ENCODE measurements at places on chromosomes 6 and 20. TPM values are rescaled to one million over a fixed set of nuclear protein-coding genes. Genes with fewer than 3 reads are reported as not detected.

DNA sequence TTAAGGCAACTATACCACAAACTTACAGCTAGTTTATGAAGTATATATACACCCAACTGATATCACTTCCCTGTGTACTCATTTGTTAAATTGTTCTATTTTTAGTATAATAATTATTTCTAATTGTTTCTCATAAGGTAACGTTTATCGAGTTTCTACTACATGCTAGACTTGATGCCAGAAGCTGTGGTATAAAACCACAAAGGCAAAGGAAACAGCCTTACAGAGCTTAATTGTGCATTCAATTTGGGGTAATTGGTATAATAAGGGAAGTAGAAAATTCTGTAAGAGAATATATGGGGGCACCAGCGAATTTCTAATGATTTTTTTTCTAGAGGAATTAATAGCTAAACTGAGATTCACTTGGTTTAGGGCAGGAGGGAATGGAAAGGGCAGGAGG lies 183.9 kb downstream of the GRM1 start:
- no peak for DNase-seq

The EDN3 gene
- total RNA-seq, result 41.8 TPM

GRCh38 chr6:105382958-105383357 lies 19.9 kb downstream of the PREP start:
- no peak for DNase-seq

- no peak for DNase-seq
These were observed 443.4 kb upstream of the CDH4 start for GRCh38 chr20:60808701-60809100.

- DNase-seq, result no peak
These were observed 157.9 kb upstream of the STXBP5 start for GRCh38 chr6:147046141-147046877.

GRCh38 chr6:124882579-124883393 lies 79.5 kb upstream of the RNF217 start:
- DNase-seq, result no peak

- DNase-seq, result peak; percentile 74
These were observed 16.8 kb upstream of the CDH22 start for GRCh38 chr20:46324960-46325703.

GRCh38 chr6:123489589-123489988 lies 147.2 kb downstream of the TRDN start:
- DNase-seq, result no peak

GRCh38 chr6:19602434-19603013 lies 234.6 kb upstream of the ID4 start:
- no peak for DNase-seq

The LPIN3 gene
- 32.6 TPM for total RNA-seq

The REM1 gene
- not detected for total RNA-seq

DNA sequence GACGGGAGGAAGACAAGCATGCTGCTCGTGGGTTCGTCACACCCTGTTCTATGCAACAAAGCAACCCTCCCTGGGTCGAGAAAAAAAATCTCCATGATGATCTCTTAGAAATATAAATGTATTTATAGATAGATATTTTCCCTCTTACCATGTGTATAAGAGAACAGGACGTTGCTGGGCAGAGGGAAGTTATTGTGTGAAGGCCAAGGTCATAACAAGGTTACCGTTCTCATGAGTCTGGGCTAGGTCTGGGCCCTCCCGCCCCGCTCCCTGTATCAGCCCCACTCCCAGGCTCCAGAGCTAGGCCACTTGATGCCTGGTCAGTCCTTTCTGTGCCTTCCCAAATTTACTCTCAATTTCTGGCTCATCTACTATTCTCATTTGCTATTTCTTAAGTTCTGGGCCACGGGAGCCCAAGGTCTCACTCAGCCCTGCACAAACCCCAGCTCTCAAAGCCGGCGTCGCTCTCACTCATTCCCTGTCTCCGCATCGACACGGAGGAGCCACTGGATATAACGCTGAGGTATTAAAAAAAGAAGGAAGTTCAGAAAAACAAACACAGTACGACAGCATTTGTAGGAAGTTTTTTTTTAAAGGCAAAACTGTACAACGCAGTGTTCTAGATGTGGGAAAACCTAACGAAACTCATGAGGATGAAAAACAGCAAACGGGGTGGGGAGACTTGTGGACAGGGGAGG lies 96.8 kb downstream of the PSMG4 start:
- no peak for DNase-seq

- no peak for DNase-seq
These were observed 38.9 kb upstream of the CLIC5 start for GRCh38 chr6:46054516-46054915.

DNA sequence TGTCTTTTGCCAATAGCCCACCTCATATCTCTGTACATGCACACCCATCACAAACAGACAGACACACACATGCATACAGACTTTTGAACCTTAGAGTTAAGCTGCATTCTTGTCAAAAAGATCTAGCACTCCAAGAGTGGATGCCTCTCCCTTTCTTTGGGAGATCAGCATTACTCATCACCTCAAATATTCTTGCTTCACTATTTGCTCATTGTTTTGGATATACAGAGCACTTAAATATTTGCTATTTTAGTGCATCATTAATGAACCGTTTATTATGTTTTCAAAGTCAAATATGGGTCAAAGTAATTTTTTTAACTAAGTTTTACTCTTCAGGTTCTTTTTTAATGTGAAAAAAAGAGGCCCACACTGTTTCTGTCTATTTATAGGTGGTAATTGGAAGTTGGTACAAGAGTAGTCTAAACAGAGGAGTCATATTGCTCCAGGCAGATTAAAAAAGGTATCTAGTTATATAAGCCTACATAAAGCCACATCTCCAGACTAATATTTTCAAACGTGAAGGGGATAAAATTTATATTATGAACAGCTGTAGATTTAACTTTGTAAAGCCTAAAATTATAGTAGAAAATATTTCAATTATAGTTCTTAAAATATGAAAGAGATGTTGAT lies 102.6 kb downstream of the FLRT3 start:
- no peak for DNase-seq

DNA sequence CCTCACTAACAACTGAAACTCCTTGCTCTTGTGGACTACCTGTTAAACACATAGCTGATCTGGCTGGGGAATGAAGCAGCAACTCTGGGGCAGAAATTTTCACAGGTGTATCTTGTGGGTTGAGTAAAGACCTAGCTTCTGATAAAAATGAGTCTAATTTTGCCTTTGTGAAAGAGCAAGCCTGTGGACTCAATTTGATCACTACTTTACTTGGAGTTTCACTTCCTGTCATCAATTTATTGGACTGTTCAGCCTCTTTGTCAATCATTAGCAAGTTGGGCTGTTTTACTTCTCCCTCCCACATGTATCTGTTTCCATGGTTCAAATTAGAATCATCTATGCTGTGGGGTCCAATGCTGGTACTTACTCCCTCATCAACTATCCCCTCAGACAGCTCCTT lies 29.6 kb upstream of the CRIP3 start:
- DNase-seq, result no peak

DNA sequence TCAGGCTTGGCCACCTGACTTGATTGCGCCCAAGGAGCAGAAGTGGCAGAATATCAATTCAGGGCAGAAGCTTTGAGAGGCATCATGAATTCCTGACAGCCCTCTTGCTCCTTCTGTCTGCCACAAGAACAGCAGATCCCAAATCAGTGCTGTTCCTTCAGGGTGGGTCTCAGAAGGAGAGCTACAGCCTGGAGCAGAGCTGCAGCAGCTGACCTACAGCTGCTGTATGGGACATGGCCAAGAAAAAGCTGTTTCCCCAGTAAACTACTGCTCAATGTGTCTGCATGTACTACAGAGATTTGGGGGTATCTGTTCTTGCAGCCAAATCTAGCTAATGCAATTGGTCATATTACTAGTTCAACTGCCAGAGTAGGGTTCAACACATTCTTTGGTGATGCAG lies 69.0 kb downstream of the SLC22A3 start:
- no peak for DNase-seq

DNA sequence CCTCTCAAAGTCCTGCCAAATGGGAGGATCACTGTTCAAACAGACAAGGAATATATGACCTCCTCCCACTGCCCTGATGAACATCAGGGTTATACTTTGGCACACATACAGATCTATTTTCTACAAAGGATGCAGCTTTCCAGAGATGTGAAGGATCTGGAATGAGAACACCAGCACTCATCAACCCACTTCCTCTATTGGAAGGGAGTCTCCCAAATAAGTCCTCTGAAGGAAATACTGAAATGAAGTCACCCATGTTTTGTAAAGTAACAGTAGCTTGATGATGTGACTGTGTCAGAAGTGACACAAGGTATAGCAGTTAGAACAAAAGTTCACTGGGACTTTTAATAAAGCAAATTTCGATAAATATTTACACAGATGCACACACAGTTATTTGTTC lies 104.9 kb downstream of the OGFRL1 start:
- DNase-seq, result no peak

GRCh38 chr6:73798592-73798991 lies 102.6 kb downstream of the CD109 start:
- DNase-seq, result no peak

DNA sequence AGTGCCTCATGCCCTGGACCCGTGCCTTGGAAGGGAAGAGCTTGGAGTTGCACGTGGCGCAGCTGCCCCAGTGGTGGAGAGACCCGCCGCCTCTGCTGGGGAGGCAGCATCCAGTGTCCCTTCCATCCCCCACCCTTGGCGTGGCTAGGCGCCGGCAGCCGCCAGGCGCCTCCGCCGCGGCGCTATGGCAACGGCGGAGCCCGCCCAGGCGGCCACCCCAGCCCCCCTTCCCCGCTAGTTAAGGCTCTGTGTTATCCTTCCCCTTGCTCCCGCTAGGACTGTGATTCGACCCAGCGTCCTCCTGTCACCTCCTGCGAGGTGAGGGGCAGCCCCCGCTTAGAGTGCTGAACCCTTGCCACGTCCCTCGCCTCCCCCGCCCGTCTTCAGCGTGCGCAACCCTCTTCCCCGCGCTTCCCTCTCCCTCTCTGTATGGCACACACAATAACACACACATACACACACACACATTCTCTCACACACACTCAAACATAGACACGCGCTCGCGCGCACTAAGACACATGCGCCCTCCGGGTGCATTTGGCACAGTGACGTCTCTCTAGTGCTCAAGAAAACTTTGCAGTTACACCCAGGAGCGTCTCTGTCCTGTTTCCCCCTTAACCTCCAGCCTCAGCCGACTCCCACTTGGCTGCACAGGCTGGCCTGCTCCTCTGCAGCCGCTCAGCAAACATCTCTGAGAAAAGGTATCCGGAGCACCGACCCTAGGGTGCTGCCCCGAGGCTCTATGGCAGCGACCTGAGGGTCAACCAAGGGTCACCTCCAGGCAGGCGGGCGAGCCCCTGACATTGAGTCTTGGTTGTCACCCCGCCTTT lies 8.5 kb downstream of the GRIK2 start:
- no peak for DNase-seq

The PLTP gene
- 39.6 TPM for total RNA-seq

The RWDD2A gene
- total RNA-seq, result 3.5 TPM

DNA sequence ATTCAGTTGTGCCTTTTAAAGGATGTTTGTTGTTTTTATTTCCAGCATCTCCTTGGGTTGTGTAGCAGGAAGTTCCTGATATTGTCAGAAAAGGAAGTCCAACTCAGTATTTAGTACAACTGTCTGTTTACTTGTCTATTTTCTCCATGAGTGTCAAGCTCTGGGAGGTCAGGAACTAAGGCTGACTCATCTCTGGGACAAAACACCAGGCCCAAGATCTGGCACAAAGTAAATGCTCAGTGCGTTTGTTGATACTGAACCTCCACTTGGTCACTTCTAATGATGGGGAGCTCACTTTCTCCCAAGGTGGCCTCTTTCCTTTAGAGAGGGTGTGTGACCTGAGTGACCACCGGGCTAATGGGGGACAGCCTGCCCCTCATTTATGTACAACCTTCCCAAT lies 12.6 kb upstream of the PIGU start:
- no peak for DNase-seq

- no peak for DNase-seq
These were observed 493.8 kb downstream of the NKAIN2 start for GRCh38 chr6:124297507-124297906.
